ENCODE measurements at places on chromosomes 2 and 18.

- DNase-seq = no peak
These were observed 2136.2 kb upstream of the CELF4 start for GRCh38 chr18:39701839-39702238.

- DNase-seq = no peak
These were observed 73.2 kb downstream of the ASB1 start for GRCh38 chr2:238499731-238500580.

- DNase-seq = no peak
These were observed 68.4 kb downstream of the NXPH2 start for GRCh38 chr2:138711812-138712211.

- no peak for DNase-seq
These were observed 62.8 kb upstream of the SLC39A10 start for GRCh38 chr2:195594248-195594647.

DNA sequence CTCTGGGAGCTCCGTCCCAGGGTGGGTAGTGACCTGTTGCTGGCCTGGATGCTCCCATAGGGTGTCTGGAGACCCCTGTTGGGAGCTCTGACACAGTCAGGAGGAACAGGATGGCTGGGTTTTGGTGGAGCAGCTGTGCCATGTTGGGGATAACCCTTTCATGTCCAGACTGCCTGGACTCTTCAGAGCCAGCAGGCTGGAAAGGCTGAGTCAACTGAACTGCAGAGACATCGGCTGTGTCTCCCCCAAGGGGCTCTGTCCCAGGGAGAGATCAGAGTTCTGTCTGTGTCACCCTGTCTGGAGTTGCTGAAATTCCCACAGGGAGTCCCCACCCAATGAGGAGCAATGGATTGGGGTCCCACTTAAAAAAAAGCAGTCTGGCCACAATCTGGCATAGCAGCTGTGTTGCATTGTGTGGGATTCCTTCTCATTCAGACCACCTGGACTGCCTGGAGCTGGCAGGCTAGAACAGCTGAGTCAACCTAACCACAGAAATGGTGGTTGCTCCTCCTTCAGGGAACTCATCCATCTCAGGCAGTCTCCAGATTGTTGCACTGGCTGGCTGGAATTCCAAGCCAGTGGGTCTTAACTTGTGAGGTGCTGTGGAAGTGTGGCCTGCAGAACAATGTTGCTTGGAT is 37.2 kb downstream of the AGPS start:
- no peak for DNase-seq

- DNase-seq = no peak
These were observed 39.6 kb upstream of the DAPL1 start for GRCh38 chr2:158755310-158756087.

- DNase-seq = no peak
These were observed 65.4 kb downstream of the CCDC85A start for GRCh38 chr2:56248965-56249742.

DNA sequence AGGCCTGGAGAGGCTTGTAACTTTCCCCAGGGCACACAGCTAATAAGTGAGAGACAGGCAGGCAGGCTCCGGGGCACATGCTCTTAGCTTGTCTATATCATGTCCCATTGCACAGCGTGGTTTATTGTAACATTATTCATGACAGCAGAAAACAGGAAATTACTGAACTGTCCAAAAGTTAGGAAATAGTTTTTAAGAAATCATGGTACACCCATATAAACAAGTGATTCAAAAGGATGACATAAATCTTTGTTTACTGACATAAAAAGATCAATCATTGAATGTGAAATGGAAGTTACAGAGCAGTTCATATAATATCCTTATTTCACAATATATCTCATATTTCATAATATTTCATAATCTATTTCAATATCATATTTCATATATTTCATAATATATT is 34.3 kb upstream of the TXNDC2 start:
- DNase-seq = no peak

GRCh38 chr2:20091305-20091991 is 40.0 kb upstream of the LAPTM4A start:
- no peak for DNase-seq

GRCh38 chr2:170014769-170015168 is 163.2 kb upstream of the MYO3B start:
- no peak for DNase-seq

DNA sequence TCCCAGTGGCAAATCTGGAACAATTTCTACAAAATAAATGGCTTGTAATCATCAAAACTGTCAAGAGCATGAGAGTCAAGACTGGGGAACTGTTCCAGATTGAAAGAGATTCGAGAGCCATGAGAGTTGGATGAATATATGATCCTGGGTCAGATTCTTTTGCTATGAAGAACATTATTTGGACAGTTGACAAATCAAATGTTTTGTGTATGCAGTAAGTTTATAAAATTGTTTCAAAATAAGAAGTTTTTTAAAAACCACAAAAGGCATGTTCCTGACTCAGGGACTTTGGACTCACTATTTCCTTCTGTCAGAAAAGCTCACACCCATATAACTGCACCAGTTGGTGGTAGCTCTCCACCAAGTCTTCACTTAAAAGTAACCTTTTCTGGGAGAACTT is 38.5 kb downstream of the ROCK2 start:
- DNase-seq = no peak

GRCh38 chr2:233480490-233481202 is 85.9 kb downstream of the USP40 start:
- no peak for DNase-seq

- no peak for DNase-seq
These were observed 43.1 kb upstream of the SLC39A10 start for GRCh38 chr2:195613922-195614321.

DNA sequence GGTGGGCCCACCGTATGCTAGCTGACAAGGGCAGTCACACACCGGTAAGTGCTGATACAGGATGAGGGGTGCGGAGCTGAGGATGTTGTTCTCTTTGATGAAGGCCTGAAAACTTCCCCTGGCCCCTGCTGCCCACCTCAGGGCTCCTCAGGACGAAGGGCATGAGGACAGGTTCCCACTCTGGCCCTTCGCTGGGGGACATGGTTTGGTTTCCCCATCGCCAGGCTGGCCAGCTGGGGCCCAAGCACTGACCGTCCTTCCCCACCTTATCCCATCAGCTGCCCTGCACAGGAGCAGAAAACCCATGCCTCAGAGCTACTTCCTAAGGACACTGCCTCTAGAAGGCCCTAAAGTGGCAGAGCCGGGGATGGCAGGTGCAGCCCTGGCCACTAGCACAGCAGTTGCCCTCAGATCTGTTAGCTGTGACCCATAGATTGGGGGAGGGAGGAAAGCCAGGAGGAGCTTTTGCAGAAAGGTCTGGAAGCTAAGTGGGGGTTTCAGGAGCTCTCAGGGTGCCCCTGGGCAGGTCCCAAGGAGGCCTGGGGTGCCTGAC is 66.5 kb downstream of the TFCP2L1 start:
- no peak for DNase-seq

- DNase-seq = no peak
These were observed 19.4 kb upstream of the UBE2E3 start for GRCh38 chr2:180960982-180961381.

DNA sequence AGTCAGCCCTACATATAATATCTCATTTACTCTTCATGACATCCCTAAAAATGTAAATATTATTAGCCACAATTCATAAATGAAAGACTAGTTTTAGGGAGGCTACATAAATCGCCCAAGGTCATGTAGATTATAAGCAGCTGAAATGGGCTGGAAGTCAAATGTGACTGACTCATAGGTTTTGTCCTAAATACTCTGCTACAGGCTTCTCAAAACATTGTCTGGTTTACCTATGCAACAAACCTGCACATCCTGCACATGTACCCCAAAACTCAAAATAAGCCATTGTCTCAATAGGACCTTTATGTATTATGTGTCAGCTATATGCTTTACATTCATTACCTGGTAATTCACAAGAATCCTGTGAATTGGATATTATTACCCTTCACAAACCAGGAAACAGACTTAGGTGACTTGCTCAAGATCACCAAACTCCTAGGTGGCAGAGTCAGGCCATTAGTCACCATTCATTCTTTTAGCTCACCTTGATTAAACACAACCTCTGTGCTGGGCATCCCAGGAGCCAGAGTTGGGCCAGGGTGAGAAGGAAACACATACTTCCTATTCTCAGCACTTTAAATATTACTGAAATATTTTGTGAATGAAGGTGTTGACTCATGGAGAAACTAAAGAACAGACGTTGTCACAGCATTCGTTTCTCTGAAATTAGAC is 69.4 kb upstream of the CPO start:
- no peak for DNase-seq

DNA sequence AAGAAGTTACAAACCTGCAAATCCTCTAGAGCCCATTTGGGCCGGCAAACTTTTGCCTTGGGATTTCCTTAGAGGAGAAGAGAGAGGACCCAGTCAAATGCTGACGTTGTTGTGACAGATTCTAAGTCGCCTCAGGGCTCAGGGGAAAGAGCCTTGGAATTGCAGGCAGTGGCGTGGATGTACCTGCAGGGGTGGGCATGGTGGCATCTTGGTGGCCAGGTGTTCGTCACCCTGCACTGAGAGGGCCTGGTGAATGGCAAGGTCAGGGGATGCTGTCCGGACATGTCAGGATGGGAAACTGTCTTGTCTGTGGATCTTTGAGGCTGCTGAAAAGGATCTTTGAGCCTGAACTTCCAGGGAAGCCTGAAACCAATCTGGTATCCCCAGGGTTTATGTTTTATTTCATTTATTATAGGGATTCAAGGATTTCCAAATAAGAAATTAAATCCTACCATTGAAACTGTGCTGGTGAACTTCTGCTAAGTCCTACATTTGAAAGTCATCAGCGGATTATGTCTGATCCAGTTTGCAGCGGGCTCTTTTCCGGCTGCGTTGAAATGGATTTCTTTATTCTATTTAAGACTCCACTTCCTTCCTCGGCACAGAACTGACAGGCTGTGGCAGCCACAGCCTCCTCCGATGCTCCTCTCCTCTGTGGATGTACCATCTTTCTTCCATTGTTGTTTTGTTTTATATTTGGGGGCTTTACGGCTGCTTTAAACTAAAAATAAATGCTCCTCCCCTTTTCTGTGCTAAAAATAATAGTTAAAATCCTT is 207.6 kb downstream of the AGAP1 start:
- no peak for DNase-seq

DNA sequence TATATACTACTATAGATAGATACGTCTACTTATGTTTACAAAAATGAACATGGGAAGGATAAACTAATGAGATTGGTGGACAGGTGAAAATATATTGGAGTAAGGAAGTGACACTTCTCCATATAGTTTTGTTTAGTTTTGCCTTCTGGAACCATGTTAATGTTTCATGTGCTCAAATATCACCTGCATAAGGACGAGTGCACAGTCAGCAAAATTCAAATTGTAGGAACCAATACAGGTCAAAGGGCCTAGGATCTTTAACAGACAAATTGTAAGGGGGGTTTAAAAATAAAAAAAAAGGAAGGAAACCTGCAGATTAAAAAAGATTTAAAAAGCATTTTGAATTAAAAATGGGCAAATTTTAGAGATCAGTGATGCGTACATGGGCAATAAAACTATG is 104.6 kb downstream of the CCBE1 start:
- DNase-seq = no peak

DNA sequence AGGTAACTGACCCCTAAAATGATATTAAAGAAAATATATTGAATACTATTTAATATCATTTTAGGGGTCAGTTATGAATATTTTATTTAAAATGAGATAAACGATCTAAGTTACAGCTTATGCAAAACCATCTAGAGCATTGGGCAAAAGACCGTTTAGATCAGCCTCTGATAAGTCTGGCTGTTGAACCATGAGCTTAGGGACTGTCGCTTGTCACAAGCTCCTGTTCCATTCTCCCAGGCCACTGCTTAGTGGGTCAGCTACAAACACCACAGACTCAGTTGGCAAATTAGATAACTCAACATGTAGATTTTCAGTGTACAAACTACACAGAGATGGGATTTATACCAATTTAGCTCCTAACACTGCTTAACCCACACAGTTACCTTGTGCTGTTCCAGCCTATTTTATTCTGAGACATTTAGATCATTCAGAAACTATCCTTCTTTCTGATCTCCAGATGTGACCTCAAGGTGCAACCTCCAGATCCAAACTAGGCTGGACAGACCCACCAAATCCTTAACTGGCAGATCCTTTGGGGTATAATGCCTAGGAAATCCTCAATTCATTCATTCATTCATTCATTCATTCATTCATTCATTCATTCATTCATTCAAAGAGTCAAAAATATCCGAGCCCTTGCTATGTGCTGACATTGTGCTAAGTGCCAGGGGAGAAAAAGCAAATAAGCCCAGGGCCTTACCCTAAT is 82.8 kb downstream of the HRH4 start:
- no peak for DNase-seq

DNA sequence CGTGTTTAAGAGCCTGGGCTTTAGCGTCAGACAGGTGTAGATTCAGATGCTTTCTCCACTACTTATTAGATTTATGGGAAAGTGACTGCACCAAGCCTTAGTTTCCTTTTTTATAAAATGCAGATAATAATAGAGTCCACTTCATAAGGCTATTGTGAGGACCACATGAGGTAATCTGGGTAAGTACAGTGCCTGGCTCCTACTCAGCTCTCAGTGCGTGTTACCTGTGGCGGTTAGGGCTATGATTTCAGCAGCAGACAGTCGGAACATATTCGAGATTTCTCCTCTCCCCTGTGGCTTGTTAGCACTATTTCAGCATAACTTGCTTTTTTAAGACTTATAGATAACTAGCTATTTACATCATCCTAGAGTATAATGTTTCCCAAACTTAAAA is 32.0 kb downstream of the MAP3K20 start:
- DNase-seq = no peak

DNA sequence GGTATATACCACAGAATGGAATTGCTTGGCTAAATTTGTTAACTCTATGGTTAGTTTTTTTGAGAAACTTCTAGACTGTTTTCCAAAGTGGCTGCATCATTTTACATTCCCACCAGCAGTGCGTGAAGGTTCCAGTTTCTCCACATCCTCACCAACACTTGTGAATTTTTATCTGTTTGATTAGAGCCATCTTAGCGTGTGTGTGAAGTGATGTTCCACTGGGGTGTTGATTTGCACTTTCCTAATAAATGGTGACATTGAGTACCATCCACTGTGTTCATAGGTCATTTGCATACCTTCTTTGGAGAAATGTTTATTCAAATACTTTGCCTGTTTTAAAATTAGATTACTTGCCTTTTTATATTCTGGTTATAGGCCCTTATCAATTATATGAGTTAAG is 37.5 kb upstream of the HS6ST1 start:
- no peak for DNase-seq

- DNase-seq = no peak
These were observed 179.7 kb downstream of the ACKR3 start for GRCh38 chr2:236749346-236749745.

DNA sequence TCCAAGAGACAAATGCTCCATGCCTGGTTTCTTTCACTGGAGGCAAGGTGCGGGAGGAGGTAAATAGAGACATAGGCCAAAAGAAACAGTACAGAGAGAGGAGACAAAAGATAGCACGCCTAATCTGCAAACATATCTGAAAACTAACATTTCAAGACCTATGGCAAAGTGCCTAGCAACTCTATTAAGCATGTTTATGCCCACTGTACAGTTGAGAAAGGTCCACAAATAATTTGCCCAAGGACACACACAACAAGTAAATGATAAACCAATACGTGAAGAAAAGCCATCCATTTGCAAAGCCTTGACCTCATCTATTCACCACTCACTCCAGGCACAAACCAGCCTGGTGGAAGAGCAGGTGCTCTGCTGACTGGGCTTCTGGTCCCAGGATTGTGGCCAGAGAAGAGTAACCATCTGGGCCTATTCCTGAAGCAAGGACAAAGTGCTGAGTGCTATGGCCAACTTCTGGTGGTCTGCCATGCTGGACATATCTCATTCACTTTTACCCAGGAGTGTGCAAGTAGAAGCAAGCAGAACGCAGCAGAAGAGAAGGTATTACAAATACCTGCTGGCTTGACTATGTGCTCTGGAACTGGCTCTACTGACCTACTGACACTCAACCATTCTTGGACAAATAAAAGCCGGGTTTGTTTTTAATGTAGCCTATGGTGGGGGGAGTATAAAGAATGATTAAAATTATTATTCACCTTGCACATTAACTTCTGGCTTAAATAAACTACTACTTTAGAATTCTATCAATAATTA is 25.3 kb downstream of the TMEM131 start:
- DNase-seq = no peak
